Activated CD4-positive, alpha-beta T cell treated with anti-CD3 and anti-CD28 coated beads, Interleukin-2, amount 50 U/mL, for 24 hours (primary cell): ENCODE measurements at places on chromosomes 1 and 21.

DNA sequence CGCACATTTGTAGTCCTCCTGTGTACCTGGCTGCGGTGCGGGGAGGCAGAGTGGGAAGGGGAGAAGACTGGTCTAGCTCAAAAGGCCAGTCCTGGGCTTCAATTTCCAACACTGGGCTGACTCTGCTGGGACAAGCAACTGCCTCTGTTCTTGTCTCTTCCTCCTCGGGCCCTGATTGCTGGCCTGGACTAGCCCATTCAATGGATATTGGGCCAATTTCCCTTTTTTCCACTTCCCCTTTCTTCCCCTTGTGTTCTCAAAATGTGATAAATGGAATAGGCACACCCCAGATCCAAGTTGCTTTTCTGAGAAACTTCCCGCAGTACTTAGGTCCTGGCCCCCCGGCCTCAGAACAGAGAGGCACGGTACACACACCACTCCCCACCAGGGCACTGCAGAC lies 48.2 kb downstream of the SPSB1 start:
- DNase-seq: no peak

GRCh38 chr1:61254634-61255357 lies 172.4 kb downstream of the NFIA start:
- no peak for DNase-seq

DNA sequence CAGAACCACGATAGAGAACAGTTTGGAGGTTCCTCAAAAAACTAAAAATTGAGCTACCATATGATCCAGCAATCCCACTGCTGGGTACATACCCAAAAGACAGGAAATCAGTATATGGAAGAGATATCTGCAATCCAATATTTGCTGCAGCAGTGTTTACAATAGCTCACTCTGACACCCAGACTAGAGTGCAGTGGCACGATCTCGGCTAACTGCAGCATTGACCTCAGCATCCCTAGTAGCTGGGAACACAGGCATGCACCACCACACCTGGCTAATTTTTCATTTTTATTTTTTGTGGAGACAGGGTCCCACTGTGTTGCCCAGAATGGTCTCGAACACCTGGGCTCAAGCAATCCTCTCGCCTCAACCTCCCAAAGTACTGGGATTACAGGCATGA lies 13.1 kb downstream of the TTC13 start:
- DNase-seq: no peak

DNA sequence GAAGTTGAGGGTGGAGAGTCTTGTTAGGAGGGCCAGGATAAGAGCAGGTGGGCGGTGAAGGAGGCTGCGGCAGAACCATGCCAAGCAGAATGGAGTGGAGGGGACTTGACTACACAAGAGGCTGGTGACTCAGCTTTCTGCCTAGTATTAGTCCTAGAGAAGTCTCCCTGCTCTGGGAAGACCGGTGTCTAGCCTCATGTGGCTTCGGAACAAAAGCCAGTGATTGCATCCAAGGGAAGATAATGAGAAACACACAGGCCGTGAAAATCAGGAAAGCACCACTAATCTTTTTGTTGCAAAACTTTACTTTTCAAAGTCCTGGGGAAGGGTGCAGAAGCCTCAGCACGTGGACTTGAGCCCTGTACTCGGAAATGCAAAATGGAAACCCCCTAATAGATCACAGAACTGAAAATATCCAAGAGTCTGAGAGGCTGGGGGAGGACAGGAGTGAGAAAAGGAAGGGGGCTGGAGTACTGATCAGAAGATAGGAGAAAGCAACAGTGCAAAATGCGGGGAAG lies 31.4 kb downstream of the DDR2 start:
- no peak for DNase-seq

DNA sequence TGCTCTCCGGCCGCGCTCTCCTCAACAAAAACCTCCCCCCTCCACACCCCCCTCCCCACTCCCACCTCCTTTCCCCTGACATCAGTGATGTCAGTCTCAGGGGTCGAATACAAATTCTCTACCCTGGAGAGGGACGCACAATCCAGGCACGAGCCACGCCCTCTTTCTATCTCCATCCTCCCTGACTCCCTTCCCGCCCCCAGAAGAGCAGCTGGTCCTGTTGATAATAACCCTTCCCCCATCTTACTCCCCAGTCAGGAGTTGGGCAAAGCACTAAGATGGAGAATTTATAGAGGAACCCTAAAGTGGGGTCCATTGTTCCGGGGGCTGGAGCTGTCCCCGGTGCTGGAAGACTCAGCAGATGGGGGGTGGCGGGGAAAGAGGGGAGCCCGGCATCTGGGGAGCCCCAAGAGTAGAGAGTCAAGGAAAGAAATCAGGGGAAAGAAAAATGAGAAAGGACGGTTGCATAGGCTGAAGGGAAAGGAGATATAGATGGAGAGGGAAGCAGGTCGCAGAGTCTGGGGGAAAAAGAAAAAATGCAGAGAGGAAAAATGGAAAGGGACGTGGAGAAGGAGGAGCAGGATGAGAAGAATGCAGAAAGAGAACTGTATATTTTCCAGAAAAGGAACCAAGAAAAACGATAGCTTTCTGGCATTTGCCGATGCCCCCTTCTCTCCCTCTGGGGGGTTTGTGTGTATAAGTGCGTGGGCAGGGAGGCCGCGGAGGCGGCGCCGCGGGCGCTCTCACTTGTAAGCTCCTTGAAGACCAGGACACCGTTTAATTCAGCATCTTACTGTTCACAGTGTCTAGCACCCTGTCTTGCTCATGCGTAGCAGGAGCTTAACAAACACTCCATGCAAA lies at the start of gene CELF3:
TSS of gene CELF3 (minus strand) at position 33 of the 861 bp plus-strand sequence. CDS start 783 bp downstream, outside the sequence.
- no peak for DNase-seq

DNA sequence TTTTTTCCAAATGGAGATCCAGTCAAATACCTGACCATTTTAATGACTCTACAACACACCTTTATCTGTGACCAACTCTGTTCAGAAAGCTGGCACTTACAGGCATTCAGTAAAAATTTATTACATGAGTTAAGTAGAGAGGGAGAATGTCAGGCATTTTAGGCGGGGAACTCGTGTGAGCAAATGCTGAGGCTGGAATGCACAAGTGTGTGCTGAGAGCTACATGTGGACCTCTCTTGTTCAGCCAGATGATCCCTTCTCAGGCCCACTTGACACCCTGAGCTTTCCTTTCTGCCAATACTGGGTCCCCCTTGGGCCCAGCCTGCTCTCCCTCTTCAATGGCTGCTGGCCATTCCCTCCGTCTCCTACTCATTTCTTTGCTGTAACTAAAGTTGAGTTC lies 11.7 kb downstream of the PPIH start:
- DNase-seq: no peak

DNA sequence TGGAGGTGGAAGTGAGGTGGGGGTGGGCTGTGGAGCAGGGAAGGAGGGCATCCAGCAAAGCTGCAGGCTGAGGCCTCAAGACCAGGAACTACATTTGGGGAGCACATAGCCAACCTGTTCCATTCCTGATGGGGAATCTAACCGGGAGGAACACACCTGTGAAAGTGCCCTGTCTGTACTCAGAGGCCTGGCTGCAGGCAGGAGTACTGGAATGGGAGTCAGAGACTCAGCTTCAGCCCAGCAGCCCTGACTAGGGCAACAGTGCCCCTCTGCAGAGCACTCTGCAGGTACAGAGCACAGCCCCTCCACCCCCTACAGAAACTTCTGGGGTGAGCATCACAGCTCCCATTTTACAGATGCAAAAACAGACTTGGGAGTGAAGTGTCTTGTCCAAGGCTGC lies 126.4 kb downstream of the DMRTB1 start:
- no peak for DNase-seq

GRCh38 chr1:107532318-107532717 lies 391.5 kb downstream of the NTNG1 start:
- no peak for DNase-seq

- DNase-seq: no peak
Measured at GRCh38 chr1:224737353-224737727, 121.2 kb downstream of the CNIH3 start.

GRCh38 chr1:96660503-96660902 lies 61.1 kb upstream of the PTBP2 start:
- no peak for DNase-seq

- no peak for DNase-seq
Measured at GRCh38 chr1:76279101-76279748, 204.7 kb downstream of the ST6GALNAC3 start.

- no peak for DNase-seq
Measured at GRCh38 chr1:94555091-94555490, 13.5 kb upstream of the F3 start.

- DNase-seq: no peak
Measured at GRCh38 chr1:29876902-29877301, 640.6 kb downstream of the PTPRU start.

GRCh38 chr21:27759091-27759659 lies 792.3 kb upstream of the ADAMTS5 start:
- DNase-seq: no peak

- DNase-seq: no peak
Measured at GRCh38 chr1:182185842-182186756, 124.6 kb upstream of the ZNF648 start.

DNA sequence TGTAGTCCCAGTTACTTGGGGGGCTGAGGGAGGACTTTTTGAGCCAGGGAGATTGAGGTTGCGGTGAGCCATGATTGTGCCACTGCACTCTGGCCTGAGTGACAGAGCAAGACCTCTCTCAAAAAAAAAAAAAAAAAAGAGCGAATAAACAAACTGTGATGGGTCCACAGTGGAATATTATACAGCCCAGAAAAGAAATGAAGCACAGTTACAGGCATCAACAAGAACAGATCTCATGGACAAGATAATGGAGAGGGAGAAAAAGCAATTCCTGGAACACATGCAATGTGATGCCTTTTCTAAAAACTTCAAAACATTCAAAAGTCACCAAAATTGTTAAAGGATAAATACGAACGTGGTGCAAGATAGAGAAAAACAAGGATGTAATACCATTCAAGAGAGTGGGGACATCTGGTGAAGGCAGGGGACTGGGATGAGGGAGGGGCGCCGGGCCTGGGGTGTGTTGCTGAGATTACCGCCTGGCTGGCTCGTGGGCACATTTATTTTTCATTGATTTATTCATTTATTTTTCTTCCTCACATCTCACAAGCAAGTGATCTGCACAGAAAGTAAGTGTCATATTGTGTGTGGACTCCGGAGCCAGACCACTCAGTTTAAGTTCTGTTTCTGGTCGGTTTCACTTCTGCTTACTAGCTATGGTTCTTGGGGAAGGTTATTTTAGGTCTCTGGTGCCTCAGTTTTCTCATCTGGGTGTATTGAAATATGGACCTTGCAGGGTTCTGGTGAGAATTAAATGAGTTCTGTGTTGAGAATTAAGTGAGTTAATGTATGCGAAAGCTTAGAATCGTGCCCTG lies 30.1 kb downstream of the ABCG1 start:
- DNase-seq: no peak

GRCh38 chr1:87706203-87706602 lies 377.5 kb downstream of the LMO4 start:
- DNase-seq: no peak

GRCh38 chr1:66532214-66532613 lies 1.7 kb upstream of the SGIP1 start:
- no peak for DNase-seq
